ENCODE measurements at places on chromosomes 7 and 10.

DNA sequence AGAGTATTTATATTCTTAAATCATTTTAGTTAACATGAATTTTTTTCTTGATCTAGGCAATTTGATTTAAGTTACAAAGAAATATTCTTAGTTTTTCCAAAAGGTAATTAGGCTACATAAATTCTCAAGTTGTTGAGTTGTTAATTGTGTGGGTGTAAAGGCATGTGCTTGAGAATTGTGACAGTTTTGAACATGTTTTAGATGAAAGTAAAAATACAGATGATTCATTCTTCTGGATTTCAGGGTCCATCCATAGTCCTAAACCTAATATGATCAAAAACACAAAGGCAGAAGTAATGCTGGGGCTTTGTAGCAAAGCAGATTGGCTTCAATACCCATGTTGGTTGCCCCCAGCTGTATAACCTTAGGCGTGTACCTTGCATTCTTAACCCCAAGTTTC lies 127.9 kb downstream of the CPED1 start:
- no peak for DNase-seq

GRCh38 chr10:126504063-126504760 lies 115.9 kb upstream of the ADAM12 start:
- peak; percentile 3 for DNase-seq

DNA sequence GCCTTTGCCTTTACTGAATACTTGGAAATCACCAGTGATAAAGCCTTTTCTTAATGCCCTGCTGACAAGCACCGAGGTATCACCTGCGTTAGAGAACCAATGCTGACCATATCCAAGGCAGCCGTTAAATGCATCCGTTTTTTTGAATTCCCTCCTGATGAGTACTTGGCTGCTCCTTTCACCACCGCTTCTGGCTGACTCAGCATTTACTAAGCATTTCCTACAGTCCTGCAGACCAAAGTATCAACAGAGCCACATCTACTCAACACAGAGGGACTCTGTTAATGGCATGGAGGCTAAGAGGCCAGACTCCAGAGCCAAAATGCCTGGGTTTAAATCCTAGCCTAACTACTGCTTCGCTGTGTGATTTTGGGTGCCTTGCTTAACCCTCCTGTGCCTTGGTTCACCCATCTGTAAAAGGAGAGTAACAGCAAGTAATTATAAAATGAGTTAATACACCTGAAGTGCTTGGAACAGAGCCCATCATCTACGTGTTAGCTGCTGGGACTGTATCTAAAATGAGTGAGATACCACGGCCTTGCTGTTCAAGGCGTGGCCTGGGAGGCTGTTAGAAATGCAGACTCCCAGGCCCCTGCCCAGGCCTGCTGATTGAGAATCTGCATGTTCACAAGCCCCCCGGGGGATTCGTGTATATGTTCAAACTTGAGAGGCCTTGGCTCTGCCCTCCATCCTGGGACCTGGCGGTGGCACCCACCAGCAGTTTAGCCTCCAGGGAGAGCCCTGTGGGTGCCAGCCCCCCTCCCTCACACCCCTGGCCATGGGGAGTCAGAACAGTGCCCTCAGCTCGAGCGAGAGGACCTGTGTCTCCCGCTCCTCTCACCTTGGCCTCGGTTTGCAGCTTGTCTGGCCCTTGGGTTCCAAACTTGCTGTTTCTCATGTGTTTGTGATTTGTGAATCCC lies 30.8 kb upstream of the EFCAB10 start:
- DNase-seq = no peak

GRCh38 chr7:99019523-99020412 lies 124.1 kb downstream of the SMURF1 start:
- no peak for DNase-seq

DNA sequence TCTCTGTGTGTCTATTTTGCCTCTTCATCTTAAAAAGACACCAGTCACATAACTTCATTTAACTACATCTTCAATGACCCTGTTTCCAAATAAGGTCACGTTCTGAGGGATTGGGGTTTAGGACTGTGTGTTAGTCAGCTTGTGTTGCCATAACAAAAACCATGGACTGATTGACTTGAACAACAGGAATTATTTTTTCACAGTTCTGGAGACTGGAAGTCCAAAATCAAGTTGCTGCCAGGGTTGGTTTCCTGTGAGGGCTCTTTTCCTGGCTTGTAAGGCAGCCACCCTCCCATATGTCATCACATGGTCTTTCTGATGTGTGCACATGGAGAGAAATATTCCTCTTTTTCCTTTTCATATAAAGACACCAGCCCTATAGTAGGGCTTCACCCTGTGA lies 55.3 kb downstream of the REEP3 start:
- no peak for DNase-seq

DNA sequence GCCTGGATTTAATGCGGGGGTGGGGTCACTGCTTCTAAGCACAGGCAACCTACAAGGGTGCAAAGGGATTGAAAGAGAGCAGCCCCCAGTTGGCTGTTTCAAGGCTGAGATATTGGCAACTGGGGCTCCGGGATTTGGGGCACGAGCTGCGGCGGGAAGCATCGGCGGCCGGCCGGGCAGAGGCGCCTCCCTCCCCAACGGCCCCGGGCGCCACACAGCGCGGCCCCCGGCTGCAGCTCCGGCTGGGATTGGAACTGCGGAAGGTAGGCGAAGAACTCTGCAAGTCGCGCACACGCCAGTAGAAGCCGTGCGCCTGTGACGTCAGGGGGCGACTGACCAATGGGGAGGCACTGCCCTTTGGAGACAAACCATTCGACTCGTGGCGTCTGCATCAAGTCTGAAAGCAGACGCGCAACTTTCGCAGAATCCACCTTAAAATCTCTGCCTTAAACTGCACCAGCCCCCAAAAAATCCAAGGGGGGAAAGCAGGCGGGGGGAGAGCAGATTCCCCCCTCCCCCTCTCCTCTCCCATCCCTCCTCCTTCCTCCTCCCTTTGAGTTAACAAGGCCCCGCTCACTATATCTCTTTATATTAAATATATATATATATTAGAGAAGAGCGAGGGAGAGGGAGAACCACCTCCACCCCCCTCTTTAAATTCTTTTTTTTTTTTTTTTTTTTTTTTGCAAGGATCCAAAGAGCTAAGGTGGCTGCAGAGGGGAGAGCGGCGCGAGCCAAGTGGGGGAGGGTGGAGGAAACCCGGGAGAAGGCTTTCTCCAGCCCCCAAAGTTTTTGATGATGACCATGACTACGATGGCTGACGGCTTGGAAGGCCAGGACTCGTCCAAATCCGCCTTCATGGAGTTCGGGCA lies at the start of gene DLX6:
Gene DLX6, plus strand, starts transcription at position 371 of the 872 bp plus-strand sequence. Its CDS starts 425 bp downstream, at position 796.
- peak; percentile 98 for DNase-seq

DNA sequence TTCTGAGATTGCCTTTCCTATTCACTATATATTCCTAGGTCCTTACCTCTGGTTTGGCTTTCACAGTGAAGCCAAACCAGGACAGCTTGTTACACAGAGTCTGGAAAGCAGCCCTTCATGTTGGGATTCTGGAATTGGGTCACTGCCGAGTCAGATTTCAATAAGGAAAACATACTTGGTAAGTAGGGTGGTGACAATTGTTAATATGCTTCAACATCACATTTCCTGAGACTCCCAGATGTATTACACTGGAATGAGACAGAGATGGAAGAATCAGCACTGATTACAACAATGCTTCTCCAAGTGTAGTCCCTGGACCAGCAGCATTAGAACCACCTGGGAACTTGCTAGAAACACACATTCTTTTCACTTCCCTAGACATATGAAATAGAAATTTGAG lies 268.9 kb upstream of the SEMA3C start:
- DNase-seq = no peak

GRCh38 chr7:107874111-107874510 lies 16.9 kb upstream of the DLD start:
- DNase-seq = no peak

GRCh38 chr7:151039850-151040548 lies 8.3 kb upstream of the ASIC3 start:
- no peak for DNase-seq

DNA sequence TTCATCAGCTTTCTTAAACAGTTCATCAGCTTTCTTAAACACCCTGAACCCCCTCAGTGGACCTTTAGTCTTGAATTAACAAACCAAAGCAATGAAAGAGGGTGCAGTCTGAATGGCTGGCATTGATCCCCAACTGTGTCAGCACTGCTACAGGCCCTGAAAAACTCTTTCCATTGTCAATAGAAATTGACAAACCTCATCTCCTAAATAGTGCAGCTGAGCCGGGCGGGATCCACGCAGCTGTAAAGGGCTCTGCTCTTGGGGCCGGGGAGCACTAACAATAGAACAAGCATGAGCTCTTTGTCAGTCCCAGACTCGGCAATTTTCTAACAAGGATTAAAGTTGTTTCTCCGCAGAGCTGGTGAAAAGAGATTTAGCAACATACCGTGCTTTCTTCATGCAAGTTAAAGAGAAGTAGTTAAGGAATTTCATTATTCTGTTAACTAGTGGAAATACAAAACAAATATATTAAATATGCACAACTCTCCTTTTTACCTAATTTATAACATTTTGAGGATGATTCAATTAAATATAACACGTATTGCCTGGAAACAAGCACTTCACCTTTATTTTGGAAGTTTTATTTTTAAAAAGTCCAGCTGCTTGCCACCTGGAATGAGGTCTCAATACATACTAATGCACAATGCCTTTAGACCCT lies 24.7 kb upstream of the FEZF1 start:
- no peak for DNase-seq

DNA sequence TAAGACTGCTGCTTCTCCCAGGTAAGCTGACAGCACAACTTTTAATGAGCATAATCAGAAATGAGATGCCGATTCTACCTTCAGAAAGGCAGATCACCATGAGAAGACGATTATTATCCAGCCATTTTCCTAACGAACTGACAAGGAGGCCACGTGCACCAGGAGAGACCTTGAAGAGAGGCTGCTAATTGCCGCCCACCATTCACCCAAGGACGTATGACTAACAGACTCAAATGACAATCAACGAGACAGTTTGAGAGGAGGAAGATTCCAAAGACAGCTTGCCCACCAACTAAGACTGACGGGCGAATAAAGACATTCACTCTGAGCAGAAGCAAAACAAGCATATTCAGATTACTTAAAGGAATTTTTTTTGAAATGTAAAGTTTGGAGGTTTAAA lies 301.9 kb upstream of the TAC1 start:
- DNase-seq = no peak
